ENCODE measurements at places on chromosomes 7 and 10.

GRCh38 chr7:40937879-40938278 lies 765.0 kb downstream of the INHBA start:
- no peak for DNase-seq

- DNase-seq = no peak
These were observed 81.9 kb downstream of the CHST15 start for GRCh38 chr10:124011464-124011863.

GRCh38 chr7:93629291-93629801 lies 54.8 kb upstream of the CALCR start:
- DNase-seq = peak; percentile 1

- peak; percentile 5 for DNase-seq
These were observed 14.8 kb downstream of the NPS start for GRCh38 chr10:127563718-127564553.

DNA sequence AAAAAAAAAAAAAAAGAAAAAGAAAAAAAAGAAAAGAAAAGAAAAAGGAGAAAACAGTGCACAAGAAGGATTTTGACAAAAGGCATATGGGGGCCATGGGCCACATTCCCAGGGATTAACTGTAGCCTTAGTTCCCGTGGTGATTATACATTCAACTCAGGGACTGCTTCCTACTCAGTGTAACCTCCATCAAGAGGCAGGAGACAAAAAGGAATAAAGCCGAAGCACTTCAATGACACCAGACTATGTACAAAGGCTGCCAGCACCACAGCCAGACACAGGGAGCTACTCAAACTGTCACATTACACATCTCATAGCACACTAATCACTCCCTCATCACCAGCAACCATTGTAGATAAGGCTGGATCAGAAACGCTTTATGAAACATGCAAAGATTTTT lies 5.1 kb upstream of the PMPCB start:
- DNase-seq = no peak

- DNase-seq = no peak
These were observed 168.1 kb upstream of the MALRD1 start for GRCh38 chr10:18880530-18880929.

- peak; percentile 89 for DNase-seq
These were observed 260.7 kb downstream of the EXOC4 start for GRCh38 chr7:133513608-133514007.

- no peak for DNase-seq
These were observed 2.5 kb downstream of the GSTO1 start for GRCh38 chr10:104257235-104257634.

DNA sequence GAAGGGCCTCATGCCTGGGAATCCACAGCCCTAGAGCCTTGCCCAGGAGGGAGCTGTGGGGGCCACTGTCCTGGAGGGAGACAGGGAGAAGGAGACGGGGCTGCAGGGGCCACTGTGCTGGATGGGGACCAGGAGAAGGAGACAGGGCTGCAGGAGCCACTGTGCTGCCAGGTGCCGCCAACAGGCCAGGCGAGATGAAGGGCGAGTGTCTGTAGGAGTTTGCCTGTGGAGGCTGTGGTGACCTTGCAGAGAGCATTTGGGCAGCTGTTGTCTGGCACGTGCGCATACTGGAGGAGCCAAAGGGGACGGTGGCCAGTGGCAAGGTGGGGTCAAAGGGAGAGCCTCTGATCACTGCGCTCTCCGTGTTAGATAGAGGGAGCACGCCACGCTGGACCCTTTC lies 79.2 kb downstream of the NKX6-2 start:
- DNase-seq = no peak

- DNase-seq = peak; percentile 33
These were observed 516.5 kb upstream of the KLF6 start for GRCh38 chr10:4301291-4302045.

DNA sequence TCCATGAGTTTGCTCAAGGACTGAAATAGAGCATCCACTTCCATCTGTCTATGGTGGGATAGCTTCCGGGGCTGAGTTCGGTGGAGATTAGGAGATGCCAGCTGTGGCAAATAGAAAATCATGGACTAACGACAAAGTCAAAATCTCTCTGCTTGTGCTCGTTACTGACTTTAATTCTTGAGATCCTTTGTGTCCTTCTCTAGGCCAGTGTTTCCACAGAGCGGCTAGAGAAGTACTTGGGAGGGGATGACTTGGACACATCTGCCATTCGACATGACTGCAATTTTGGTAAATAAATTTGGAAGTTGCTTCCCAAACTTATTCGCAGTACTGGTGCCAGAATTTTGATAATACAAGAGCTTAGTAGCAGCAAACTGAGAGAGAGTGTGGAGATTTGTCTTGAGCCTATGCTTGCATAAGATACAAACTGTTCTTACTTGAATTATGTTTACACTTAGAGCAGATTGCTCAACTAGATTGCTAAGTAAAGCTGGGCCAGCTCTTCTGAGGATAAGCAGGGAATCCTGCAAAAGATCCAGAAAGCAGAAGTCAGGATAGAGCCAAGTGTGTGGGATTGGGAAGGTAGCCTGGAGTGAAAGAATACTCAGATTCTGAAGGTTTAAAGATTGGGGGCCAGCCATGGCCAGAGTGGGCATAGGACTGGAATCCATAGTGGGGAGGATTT lies 27.6 kb downstream of the ABCC2 start:
- DNase-seq = peak; percentile 65

- peak; percentile 86 for DNase-seq
These were observed 114.7 kb upstream of the AHR start for GRCh38 chr7:17183630-17184328.

Measured in fibroblast of mammary gland (primary cell).